ENCODE measurements at places on chromosomes 11 and 22. TPM values are rescaled to one million over a fixed set of nuclear protein-coding genes. Genes with fewer than 3 reads are reported as not detected.

TRIM66 gene
- total RNA-seq, result 3.4 TPM

GTSE1 gene
- 39.5 TPM for total RNA-seq

OOSP2 gene
- total RNA-seq, result 0.23 TPM

SHISA8 gene
- not detected for total RNA-seq

F2 gene
- total RNA-seq, result 0.88 TPM

RPS6KA4 gene
- 14.1 TPM for total RNA-seq

DNA sequence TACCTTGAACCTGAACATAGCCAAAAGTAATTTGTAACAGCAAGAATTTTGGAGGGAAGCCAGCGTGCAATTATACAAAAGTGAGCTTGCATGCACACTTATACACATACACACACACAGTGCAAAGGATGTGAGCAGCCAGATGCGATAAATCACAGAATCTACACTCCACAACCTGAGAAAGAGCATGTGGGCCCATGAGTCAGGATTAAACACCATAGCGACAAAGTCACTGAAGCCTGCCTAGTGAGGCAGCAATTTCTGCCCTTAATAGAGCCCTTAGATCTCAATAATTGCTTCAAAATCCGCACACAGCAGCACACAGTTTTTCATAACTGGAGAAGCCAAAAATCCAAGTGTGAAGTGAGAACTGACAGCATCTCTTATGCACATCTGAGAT, 42.6 kb upstream of the TEAD1 start:
- H3K4me1 ChIP-seq, result no peaks in the 10 kb centered on the region
- H3K27ac ChIP-seq, result no peak overlapping the region
- H3K27me3 ChIP-seq, result no peaks in the 10 kb centered on the region
- H3K36me3 ChIP-seq, result no peaks in the 10 kb centered on the region
- DNase-seq, result no peak
- H3K4me3 ChIP-seq, result no peak overlapping the region

DNA sequence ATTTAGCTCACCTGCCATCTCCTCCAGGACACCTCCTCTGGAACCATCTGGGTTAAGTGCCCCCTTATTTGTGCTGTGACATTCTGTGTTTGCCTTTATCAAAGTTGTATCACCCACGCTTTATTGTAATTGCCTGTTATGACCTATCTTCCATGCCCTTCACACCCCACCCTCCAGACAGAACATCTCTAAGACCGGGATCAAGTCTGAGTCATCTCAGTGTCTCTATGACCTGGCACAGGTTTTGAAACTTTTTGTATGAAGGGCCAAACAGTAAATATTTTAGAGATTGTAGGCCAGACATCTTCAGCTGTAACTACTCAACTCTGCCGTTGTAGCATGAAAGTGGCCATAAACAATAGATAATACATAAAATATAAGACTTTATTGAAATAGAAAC, 161.8 kb downstream of the SPON1 start:
- H3K27me3 ChIP-seq, result no peaks in the 10 kb centered on the region
- no peak for DNase-seq
- no peaks in the 10 kb centered on the region for H3K4me1 ChIP-seq
- H3K27ac ChIP-seq, result no peak overlapping the region
- no peaks in the 10 kb centered on the region for H3K36me3 ChIP-seq
- H3K4me3 ChIP-seq, result no peak overlapping the region

GRCh38 chr11:28144808-28145207, 36.6 kb downstream of the METTL15 start:
- no peaks in the 10 kb centered on the region for H3K27me3 ChIP-seq

DNA sequence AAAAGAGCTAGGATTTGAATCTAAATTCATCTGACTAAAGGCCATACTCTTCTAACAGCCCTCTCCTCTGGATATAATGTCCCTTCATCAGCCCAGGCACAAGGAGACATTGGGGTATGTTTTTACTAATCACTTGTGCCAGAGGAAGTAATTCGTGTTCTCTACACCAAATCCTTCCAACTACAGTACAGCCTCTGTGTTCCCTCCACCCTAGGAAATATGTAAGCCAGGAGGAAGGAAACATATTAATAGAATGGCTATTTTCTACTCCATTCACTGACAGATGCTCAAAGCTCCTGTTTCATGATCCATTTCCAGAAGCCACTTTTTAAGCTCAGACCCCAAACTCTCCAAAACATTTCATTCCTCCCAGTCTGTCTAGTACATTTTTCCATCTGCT, 12.0 kb upstream of the UBQLNL start:
- no peak overlapping the region for H3K27ac ChIP-seq
- no peak for DNase-seq
- peaks cover 3% of the 10 kb centered on the region for H3K4me1 ChIP-seq
- no peaks in the 10 kb centered on the region for H3K36me3 ChIP-seq

DNA sequence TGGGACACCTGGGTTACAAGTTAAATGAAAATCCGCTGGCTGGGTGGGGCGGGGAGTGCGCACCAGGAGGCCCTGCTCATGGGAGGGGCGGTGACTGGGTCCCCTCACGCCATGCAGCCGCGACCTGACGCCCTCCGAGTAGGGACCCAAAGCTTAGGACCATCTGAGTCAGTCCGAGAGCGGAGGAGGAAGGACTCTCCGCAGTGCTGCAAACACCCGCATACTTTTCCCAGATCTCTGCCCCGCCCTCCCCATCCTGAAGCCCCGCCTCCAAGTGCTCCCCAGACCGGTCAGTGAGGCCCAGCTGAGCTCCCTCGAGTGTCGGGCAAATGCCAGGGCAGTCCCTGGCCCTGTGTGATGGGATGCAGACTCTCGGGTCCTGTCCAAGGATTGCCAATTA, 6.6 kb upstream of the FLI1 start:
- DNase-seq, result peak; percentile 87
- peaks cover 2% of the 10 kb centered on the region for H3K4me1 ChIP-seq
- no peaks in the 10 kb centered on the region for H3K36me3 ChIP-seq
- H3K27me3 ChIP-seq, result peaks cover 100% of the 10 kb centered on the region
- H3K4me3 ChIP-seq, result peak overlapping the region; percentile 65

GRCh38 chr11:31687256-31687655, 123.9 kb downstream of the PAX6 start:
- no peaks in the 10 kb centered on the region for H3K27me3 ChIP-seq
- no peak overlapping the region for H3K4me3 ChIP-seq
- no peak overlapping the region for H3K27ac ChIP-seq

DNA sequence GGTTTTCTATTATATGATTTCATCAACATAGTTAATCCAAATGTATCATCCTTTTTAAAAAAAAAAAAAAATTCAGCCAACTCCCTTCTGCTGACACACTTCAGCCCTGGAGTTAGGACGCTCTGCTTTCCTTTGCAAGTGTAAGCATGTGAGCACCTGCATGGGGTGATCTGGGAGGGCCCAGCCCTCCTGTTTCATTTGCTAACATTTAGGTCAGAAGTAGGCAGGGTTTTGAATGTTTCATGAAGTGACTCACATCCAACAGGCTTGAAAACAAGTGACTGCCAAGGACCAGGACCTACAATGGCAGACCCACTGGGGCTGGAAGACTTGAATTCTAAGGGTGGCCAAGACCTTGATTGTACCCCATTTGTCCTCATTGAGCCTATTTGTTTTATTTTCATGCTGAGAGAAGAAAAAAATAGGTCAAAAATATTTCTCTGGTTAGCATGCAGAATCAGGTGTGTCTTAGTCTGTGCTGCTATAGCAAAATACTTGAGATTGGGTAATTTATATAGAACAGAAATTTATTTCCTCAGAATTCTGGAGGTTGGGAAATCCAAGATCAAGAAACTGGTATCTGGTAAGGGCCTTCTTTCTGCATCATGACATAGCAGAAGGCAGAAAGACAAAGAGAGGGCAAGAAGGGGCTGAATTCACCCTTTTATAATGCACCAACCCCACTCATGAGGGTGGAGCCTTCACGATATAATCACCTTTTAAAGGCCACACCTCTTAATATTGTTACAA, 137.6 kb downstream of the CD44 start:
- no peaks in the 10 kb centered on the region for H3K36me3 ChIP-seq
- no peak overlapping the region for H3K27ac ChIP-seq
- H3K4me1 ChIP-seq, result no peaks in the 10 kb centered on the region
- H3K27me3 ChIP-seq, result no peaks in the 10 kb centered on the region
- DNase-seq, result peak; percentile 51

DNA sequence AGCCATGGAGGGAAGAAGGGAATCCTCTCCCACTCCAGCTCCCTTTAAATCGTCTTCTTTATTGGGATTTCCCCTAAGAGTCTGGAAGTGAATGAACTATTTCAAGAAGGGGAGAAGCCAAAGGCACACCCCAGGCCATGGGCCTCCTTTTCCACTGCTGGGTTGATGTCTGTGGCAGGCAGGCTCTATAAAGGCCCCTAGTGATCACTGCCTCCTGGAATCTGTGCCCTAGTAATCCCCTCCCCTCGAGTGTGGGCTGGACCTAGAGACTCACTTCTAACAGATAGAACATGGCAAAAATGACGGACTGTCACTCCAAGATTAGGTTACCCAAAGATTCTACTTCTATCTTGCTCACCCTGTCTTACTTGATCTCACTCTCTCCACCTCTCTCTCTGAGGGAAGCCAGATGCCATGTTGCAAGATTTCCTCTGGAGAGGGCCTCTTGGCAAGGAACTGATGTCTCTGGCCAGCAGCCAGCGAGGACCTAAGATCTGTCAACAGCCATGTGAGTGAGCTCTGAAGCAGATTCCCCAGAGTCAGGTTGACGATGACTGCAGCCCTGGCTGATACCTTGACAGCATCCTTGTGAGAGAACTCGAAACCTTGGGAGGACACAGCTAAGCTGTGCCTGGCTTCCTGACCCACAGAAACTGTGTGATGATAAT, 444.8 kb downstream of the SOX6 start:
- H3K27me3 ChIP-seq, result no peaks in the 10 kb centered on the region
- no peak overlapping the region for H3K4me3 ChIP-seq
- no peaks in the 10 kb centered on the region for H3K36me3 ChIP-seq
- H3K4me1 ChIP-seq, result peaks cover 9% of the 10 kb centered on the region
- H3K27ac ChIP-seq, result no peak overlapping the region

GRCh38 chr11:12029738-12030363, 21.4 kb upstream of the DKK3 start:
- no peak overlapping the region for H3K4me3 ChIP-seq
- no peaks in the 10 kb centered on the region for H3K27me3 ChIP-seq
- H3K36me3 ChIP-seq, result no peaks in the 10 kb centered on the region
- H3K4me1 ChIP-seq, result no peaks in the 10 kb centered on the region
- DNase-seq, result no peak

DNA sequence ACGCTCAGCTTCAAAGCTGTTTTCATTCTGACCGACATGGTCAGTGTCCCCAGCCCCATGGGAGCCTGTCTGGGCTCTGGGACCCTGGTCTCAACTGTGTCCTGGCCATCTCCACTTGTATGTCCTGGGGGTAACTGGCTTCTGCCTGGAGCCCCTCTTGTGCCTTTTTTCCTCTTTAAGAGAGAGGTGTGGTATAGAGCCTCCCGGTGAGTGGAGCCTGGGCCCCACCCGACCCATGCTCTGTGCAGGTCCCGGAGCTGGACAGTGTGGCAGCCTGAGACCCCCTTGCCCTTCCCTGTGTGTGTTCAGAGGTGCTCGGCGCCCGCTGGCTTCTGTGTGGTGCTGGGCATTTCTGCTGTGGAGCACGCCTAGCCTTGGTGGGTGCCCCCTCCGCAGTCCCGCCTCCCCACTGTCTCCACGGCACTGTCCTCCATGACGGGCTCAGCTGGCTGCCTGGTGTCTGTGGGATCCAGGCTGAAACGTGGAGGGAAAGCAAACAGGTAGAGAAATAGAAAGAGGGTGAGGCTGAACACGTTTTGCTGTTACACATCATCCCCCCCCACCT, 74.9 kb downstream of the PARVB start:
- H3K27ac ChIP-seq, result no peak overlapping the region
- DNase-seq, result no peak
- no peaks in the 10 kb centered on the region for H3K4me1 ChIP-seq
- no peaks in the 10 kb centered on the region for H3K27me3 ChIP-seq
- H3K4me3 ChIP-seq, result no peak overlapping the region

- no peaks in the 10 kb centered on the region for H3K27me3 ChIP-seq
- H3K27ac ChIP-seq, result no peak overlapping the region
- no peak overlapping the region for H3K4me3 ChIP-seq
- no peak for DNase-seq
Measured at GRCh38 chr11:119643212-119643875, 85.7 kb downstream of the NECTIN1 start.

DNA sequence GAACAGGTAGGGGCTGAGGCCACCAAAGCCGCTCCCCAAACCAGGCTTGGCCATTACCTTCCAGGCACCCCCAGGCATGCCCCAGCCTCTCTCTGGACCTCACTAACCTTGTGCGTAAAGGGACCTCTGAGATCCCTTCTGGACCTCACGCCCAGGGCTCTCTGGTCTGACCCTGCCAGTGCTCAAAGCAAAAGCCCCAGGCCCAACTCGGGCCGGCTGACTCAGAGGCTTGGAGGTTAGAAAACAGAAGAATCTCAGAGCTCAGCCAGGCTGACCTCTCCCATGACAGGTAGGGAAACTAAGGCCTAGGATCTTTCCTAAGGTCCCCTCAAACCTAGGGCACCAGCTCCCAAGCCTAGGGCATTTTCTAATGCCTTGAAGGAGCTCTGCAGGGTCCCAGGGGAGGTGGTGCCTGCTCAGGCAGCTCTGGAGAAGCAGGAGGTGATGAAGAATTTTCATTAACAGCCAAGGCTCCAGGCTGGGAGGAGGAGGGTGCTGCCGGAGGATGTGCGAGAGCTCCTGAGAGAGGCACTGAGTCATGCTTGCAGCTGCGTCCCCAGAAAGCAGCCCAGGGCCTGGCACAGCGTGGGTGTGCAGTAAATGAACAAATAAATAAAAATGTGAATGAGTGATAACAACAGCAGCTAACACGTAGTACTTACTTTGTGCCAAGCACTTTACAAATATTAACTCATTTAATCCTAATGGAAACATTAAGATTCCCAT, 25.6 kb downstream of the ARRB1 start:
- H3K36me3 ChIP-seq, result peaks cover 48% of the 10 kb centered on the region
- peak overlapping the region; percentile 27 for H3K27ac ChIP-seq
- H3K4me3 ChIP-seq, result no peak overlapping the region
- DNase-seq, result no peak
- peaks cover 22% of the 10 kb centered on the region for H3K4me1 ChIP-seq
- no peaks in the 10 kb centered on the region for H3K27me3 ChIP-seq

DNA sequence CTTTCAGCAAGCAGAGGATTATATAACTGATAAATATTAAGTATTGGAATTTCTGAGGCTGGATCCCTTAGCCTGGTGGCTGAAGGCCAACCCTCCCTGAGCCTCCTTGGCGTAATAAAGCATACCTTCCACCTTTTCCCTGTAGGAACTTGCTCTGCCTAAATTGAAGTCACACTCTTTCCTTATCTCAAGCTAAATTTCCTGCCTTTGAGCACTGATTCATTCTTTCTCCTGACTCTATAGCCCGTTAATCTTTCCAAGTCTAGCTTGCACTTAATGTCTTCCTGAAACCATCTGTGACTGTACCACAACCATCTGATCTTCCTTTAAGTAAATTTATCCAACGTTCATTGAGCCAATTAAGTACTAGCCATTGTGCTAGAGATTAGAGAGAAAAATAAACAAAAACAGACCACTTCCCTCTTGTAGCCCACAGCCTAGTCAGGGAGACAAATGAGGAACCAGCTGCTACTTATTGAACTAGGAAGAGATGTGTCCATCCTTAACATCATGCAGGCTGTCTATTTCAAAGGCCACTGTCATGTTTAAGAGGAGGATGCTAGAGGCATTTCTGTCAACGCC, 62.9 kb downstream of the GRK3 start:
- no peaks in the 10 kb centered on the region for H3K27me3 ChIP-seq
- no peak overlapping the region for H3K4me3 ChIP-seq
- H3K36me3 ChIP-seq, result no peaks in the 10 kb centered on the region
- H3K4me1 ChIP-seq, result no peaks in the 10 kb centered on the region
- H3K27ac ChIP-seq, result no peak overlapping the region

- no peak overlapping the region for H3K27ac ChIP-seq
- DNase-seq, result no peak
- H3K27me3 ChIP-seq, result no peaks in the 10 kb centered on the region
- H3K4me1 ChIP-seq, result peaks cover 27% of the 10 kb centered on the region
Measured at GRCh38 chr11:114207096-114207495, 89.1 kb upstream of the NNMT start.

Measured in endodermal cell (in vitro differentiated cells).